ENCODE measurements at places on chromosomes 3 and 15. TPM values are rescaled to one million over a fixed set of nuclear protein-coding genes. Genes with fewer than 3 reads are reported as not detected.

Gene TRH
- not detected for total RNA-seq

Gene UCN2
- total RNA-seq = 9.8 TPM

Gene STRC
- 0.06 TPM for total RNA-seq

Gene CACNA1D
- total RNA-seq = 0.61 TPM

Gene CASR
- not detected for total RNA-seq

Gene XRN1
- total RNA-seq = 3.4 TPM

Gene ZNF619
- total RNA-seq = 1.3 TPM

Gene CDCP1
- total RNA-seq = 10.5 TPM

Gene PCLAF
- total RNA-seq = 160 TPM

Gene INSYN1
- 1.5 TPM for total RNA-seq

Gene FYTTD1
- 28.3 TPM for total RNA-seq

Gene CHRM5
- 0.02 TPM for total RNA-seq

Gene CPN2
- not detected for total RNA-seq

Gene PROK2
- not detected for total RNA-seq

Gene AQR
- 32.6 TPM for total RNA-seq

Gene GP9
- not detected for total RNA-seq

Gene UBE2E1
- total RNA-seq = 94.2 TPM

Gene WDR53
- total RNA-seq = 9.5 TPM

Gene POTEB
- not detected for total RNA-seq

Gene TNIK
- 3.0 TPM for total RNA-seq

Gene GOLIM4
- total RNA-seq = 22.8 TPM

Gene IQCF5
- total RNA-seq = not detected
